ENCODE measurements at places on chromosomes 4 and X.

- DNase-seq = no peak
These were observed 4.0 kb upstream of the KCNIP4 start for GRCh38 chr4:21952549-21952948.

- DNase-seq = no peak
These were observed 681 bp upstream of the UPF3B start for GRCh38 chrX:119853444-119853843.

- no peak for DNase-seq
These were observed 23.7 kb downstream of the ELF4 start for GRCh38 chrX:130086447-130087206.

- no peak for DNase-seq
These were observed 9.6 kb downstream of the ADGRG4 start for GRCh38 chrX:136310411-136310810.

GRCh38 chr4:160319221-160319867 lies 1216.5 kb downstream of the RAPGEF2 start:
- no peak for DNase-seq

DNA sequence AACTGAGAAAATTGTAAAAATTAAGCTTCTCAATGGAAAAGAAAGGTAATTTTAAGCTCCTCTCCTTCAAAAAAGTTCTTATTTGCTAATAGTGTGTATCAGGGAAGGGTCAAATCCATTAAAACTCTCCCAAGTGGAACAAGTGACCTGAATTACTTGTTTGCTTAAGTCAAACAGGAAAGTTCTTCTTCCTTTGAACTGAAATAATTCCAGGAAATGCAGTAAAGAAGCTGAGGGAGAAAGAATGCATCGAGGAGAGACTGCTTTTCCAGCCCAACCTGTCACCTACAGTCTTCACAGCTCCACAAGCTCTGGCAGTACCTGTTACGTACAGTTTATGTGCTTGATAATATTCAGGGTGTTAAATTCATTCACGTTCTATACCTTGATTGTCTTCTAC lies 131.1 kb downstream of the KLHL8 start:
- DNase-seq = no peak

All from stimulated activated CD4-positive, alpha-beta T cell treated with anti-CD3 and anti-CD28 coated beads, Interleukin-1b, Interleukin-23, amount 100 ng/mL, for 1 hour (primary cell).